Fibroblast of the aortic adventitia (primary cell): ENCODE measurements at places on chromosomes 5 and 9. TPM values are rescaled to one million over a fixed set of nuclear protein-coding genes. Genes with fewer than 3 reads are reported as not detected.
A peak's percentile ranks its signal among the peaks of the same experiment; 100 is the strongest.

- DNase-seq: peak; percentile 66
Observed at GRCh38 chr9:114169029-114169951, 14.0 kb downstream of the COL27A1 start.

GRCh38 chr5:128572051-128572929 lies 34.2 kb upstream of the FBN2 start:
- peak; percentile 44 for DNase-seq

DNA sequence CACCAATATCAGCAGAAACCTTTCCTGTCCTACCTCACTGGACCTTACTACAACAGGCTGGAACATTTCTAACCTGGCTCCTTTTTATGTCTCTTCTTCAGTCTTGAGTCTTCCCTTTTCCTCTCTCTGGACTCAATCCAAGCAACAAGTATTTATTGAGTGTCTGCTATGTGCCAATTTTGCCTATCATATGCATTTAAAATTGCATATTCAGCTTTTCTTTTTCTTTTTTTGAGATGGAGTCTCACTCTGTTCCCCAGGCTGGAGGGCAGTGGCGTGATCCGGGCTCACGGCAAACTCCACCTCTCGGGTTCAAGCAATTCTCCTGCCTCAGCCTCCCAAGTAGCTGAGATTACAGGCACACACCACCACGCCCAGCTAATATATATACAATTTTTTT lies 65.8 kb downstream of the MEIKIN start:
- DNase-seq: no peak

Gene PFN3
- not detected in 2 replicates for total RNA-seq

GRCh38 chr9:84592918-84593317 lies 76.6 kb upstream of the NTRK2 start:
- DNase-seq: no peak

GRCh38 chr5:175654807-175655206 lies 3.1 kb upstream of the HRH2 start:
- no peak for DNase-seq

Gene DDX4
- total RNA-seq: not detected in 2 replicates

Gene SPAG8
- total RNA-seq: 0.81 and 3.3 TPM in 2 replicates

Gene SPIN1
- 92.5 and 135 TPM in 2 replicates for total RNA-seq

GRCh38 chr5:78886341-78887230 lies 98.5 kb downstream of the ARSB start:
- peak; percentile 54 for DNase-seq
